Hepatocyte (in vitro differentiated cells): ENCODE measurements at places on chromosomes 2 and 18.

- no peak for DNase-seq
Observed at GRCh38 chr18:23875966-23876895, 138.3 kb upstream of the TTC39C start.

DNA sequence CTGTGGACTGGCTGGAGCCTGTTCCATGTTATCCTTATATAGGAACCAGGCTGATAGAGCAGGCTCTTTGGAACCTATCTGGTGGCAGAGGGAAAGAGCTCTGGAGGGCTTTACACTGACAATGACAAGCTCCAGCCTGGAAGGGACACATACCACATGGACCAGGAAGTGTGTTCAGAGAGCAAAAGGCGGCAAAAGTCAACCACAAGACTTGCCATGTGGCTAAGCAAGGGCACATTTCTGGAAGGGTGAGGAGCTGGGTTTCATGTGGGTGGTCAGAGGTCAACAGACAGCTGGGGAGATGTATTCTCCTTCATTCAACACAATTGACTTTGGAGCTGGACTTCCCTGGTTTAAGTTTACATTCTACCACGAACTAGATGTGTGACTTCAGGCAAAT is 325.2 kb downstream of the DYSF start:
- DNase-seq: no peak

GRCh38 chr2:223674998-223675609 is 72.9 kb upstream of the SCG2 start:
- peak; percentile 31 for DNase-seq

DNA sequence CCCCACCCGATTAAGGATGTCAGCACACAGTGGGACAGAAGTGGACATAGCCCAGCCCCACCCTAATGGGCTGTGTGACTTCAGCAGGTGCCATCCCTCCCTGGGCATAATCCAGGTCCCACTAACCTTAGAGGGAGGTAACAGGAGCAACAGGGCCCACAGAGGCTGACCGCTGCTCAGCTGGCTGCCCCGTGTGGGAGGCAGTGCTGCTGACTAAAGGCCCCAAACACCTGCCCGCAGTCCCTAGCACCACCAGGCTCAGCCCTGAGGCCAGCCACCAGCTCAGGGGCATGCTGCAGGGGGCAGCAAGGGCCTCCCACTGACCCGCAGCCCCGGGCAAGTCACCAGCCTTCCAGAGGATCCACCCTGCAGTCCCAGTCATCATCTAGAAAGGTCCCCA is 14.6 kb downstream of the BIN1 start:
- DNase-seq: no peak

- no peak for DNase-seq
Observed at GRCh38 chr18:48962252-48962993, 11.7 kb upstream of the SMAD7 start.

DNA sequence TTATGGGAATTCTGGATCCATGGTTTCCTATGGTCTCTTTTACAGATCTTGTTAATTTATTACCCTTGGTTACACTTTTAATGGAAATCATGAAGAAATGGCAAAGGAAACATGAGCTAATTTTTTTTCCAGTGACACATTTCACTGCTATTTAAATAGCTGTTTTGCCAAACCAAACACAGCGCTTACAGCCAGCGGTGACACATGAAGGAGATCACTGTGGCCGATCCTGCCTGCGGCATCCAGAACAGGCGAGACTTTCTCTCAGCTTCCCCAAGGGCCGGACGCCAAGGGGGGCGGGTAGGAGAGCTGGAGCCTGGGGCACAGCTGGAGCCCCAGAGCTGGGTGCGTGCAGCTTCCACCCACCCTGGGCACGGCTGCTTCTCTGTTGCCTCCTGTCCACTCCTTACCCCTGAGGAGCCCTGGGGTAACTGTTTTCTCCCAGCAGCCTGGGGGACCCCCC is 81.4 kb upstream of the PKDCC start:
- DNase-seq: peak; percentile 69
